ENCODE measurements at places on chromosomes 5 and 9. TPM values are rescaled to one million over a fixed set of nuclear protein-coding genes. Genes with fewer than 3 reads are reported as not detected.

DNA sequence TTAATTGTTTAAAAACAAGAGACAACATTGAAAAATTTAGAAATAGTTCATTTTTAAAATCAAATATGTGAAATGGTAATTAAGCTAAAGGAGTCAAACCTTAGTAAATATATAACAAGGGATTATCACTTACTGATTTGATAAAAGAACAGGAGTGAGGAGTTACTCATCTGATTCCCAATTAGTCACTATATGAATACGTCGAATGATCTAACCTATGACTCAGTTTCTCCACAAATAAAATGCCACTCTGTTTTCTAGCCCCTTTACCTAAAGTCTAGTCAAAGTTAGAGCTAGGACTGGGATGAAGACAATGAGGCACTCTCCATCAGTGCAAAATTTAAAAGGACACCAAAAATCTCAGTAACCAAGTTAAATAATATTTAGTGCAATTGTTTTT lies 70.4 kb upstream of the RASEF start:
- no peak overlapping the region for H3K4me3 ChIP-seq
- H3K27ac ChIP-seq: no peak overlapping the region

DNA sequence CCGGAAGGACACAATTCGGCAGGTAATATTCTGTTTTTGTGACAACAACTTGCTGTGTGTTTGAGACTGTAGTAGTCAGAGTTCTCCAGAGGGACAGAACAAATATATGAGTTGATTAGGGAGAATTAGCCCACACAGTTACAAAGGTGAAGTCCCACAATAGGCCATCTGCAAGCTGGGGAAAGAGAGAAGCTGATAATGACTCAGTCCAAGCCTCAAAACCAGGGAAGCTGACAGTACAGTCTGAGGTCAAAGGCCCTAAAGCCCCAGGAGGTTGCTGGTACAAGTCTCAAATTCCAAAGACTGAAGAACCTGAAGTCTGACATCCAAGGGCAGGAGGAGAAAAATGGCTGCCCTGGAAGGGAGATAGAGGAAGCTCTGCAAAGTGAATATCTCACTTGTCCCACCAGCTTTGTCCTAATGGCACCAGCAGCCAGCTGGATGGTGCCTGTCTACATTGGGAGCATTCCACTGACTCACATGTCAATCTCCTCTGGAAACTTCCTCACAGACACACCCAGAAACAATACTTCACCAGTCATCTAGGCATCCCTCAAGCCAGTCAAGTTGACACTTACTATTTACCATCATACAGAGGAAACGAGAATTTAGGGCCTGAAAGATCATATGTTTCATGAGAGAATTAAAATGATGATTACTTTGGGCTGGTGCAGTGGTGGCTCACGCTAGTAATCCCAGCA lies 36.3 kb upstream of the CTXN3 start:
- H3K27me3 ChIP-seq: no peaks in the 10 kb centered on the region
- no peaks in the 10 kb centered on the region for H3K36me3 ChIP-seq
- H3K4me1 ChIP-seq: no peaks in the 10 kb centered on the region
- H3K27ac ChIP-seq: no peak overlapping the region

- H3K4me3 ChIP-seq: no peak overlapping the region
- H3K36me3 ChIP-seq: no peaks in the 10 kb centered on the region
- H3K4me1 ChIP-seq: no peaks in the 10 kb centered on the region
- no peak for DNase-seq
- no peak overlapping the region for H3K27ac ChIP-seq
These were observed 136.7 kb upstream of the PJA2 start for GRCh38 chr5:109546461-109546860.

DNA sequence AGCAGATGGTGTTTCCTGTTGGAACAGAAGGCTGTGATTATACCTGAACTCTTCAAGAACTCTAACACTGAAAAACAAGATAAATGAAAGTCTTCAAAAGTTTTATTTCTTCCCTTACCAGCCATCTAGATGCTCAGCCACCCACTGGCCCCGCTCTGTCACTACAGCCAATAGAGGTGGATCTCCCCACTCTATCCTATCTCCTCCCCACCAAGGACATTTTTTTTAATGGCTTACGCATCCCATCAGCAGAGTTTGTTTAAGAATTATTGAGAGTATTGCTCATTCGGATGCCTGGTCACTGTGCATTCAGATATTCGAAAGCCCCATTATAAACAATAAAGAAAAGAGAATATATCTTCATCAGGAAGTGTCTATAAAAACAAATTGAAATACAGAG lies 159.4 kb downstream of the RASEF start:
- DNase-seq: no peak
- no peaks in the 10 kb centered on the region for H3K4me1 ChIP-seq
- H3K4me3 ChIP-seq: no peak overlapping the region
- H3K27me3 ChIP-seq: no peaks in the 10 kb centered on the region

DNA sequence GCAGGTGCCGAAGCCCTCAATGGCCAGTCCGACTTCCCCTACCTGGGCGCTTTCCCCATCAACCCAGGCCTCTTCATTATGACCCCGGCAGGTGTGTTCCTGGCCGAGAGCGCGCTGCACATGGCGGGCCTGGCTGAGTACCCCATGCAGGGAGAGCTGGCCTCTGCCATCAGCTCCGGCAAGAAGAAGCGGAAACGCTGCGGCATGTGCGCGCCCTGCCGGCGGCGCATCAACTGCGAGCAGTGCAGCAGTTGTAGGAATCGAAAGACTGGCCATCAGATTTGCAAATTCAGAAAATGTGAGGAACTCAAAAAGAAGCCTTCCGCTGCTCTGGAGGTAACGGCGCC lies 32.9 kb downstream of the CXXC5 start:
- DNase-seq: no peak
- no peak overlapping the region for H3K4me3 ChIP-seq
- H3K36me3 ChIP-seq: peaks cover 18% of the 10 kb centered on the region
- H3K27me3 ChIP-seq: no peaks in the 10 kb centered on the region

DNA sequence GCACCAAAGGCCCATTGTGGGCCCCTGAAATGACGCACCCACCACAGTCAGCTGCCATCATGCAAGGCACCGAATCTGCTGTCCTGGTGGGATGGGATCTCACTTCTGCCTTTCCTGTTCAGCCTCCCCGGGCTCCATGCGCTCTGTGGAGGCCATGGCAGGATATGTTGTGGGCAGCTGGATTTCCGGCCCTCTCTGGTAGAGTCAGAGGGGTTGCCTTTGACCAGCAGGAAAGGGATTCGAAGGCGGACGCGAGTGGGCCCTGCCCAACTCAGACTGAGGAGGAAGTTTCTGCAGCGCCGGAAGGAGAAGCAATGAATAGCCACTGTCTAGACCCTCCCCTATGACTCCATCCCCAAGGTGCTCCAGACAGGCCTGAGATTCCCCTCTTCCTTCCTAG lies 35.5 kb downstream of the GADD45G start:
- no peak overlapping the region for H3K27ac ChIP-seq
- no peaks in the 10 kb centered on the region for H3K4me1 ChIP-seq
- no peaks in the 10 kb centered on the region for H3K36me3 ChIP-seq
- no peak overlapping the region for H3K4me3 ChIP-seq
- no peak for DNase-seq

ZNF618 gene
- total RNA-seq: 0.06 TPM

GRXCR2 gene
- total RNA-seq: not detected

- H3K27ac ChIP-seq: no peak overlapping the region
- no peak for DNase-seq
- no peak overlapping the region for H3K4me3 ChIP-seq
- no peaks in the 10 kb centered on the region for H3K4me1 ChIP-seq
These were observed 22.6 kb downstream of the TMEM267 start for GRCh38 chr5:43461066-43461465.

DNA sequence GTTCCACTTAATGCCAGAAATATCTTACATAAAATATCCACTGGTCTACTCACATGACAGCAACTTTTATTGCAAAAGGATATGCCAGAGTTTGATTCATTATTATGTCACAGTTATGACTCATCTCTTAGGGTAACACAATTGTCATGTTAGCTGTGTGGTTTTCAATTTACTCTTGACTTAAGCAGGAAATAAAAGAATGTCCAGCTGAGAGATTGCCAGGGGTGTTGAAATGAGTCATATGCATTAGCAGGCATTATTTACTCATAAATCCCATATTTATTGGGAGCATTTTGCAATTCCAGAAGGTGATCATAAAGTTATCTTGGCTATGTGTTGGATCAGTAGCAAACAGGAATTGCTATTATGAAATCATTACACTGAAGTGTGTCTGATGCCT lies 1164.6 kb upstream of the CDH18 start:
- no peak for DNase-seq
- H3K27ac ChIP-seq: no peak overlapping the region
- no peak overlapping the region for H3K4me3 ChIP-seq
- no peaks in the 10 kb centered on the region for H3K4me1 ChIP-seq

- H3K27ac ChIP-seq: no peak overlapping the region
- H3K27me3 ChIP-seq: no peaks in the 10 kb centered on the region
- H3K4me3 ChIP-seq: no peak overlapping the region
- H3K4me1 ChIP-seq: peaks cover 14% of the 10 kb centered on the region
- DNase-seq: no peak
- no peaks in the 10 kb centered on the region for H3K36me3 ChIP-seq
These were observed 15.0 kb downstream of the ECM2 start for GRCh38 chr9:92520837-92521236.

TTC23L gene
- 1.4 TPM for total RNA-seq

DNA sequence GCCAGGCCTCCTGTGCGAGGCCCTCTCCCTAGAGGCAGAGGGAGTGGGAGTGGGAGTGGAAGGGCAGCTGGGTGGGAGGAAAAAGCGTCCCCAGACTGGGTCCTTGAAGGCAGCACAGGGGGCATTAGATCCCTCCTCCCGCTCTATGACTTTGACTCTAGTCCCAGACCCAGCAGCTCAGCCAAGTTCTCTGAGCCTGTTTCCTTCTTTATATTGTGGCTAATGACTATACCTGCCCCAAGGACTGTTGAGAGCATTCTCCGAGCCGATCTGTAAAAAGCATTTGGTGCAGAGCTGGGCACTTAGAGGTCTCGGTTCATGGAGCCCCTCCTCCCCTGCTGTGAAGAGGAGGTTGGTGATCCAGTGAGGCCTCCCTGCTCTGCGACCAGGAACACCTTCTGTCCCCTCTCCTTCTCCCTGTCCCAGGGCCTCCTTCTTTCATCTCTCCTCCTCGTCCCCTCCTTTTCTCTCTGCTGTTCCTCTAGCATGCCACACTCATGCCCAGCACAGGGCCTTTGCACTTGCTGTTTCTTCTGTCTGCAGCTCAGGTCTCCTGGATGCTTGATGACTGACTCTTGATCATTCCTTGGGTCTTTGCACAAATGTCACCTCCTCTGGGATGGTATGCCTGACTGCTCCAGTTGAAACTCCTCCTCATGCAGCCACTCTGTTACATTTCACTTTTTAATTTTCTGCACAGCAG lies 23.4 kb upstream of the PSD2 start:
- H3K36me3 ChIP-seq: no peaks in the 10 kb centered on the region
- H3K4me3 ChIP-seq: no peak overlapping the region
- H3K4me1 ChIP-seq: peaks cover 48% of the 10 kb centered on the region
- no peaks in the 10 kb centered on the region for H3K27me3 ChIP-seq
- no peak for DNase-seq

DNA sequence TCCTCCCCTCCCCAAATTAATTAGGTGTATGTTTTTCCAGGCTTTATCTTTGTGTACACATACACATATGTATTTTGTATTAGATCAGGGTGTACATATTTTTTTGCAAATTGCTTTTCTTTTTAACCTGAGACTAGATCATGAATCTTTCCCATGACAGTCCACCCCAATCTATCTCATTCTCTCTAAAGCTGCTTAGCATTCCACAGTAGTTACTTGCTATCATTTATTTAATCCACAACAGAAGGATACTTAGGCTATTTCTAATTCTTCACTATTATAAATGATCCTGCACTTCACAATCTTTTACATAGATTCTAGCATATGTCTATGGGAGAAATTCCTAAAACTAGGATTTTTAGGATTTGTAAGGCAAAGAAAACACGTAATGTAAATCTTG lies 43.9 kb downstream of the SH3RF2 start:
- peaks cover 88% of the 10 kb centered on the region for H3K4me1 ChIP-seq
- H3K27me3 ChIP-seq: no peaks in the 10 kb centered on the region
- no peaks in the 10 kb centered on the region for H3K36me3 ChIP-seq
- no peak overlapping the region for H3K4me3 ChIP-seq

DNA sequence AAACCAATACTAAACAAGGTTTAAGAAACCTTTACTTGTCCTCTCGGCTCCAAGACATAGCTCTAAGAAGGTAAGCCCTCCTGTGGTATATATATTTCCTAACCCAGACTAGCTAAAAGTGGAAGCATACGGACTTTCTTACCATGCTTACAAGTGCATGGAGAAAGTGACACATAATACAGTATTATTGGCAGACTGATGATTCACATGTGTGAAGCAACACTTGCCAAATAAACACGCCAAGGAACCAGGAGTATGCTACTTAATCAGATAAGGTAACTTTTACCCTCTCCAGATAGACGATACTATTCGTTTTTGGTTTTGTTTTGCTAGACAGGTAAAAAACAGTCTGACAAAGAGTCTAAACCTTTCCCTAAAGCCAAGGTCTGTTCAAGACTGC lies 264.1 kb downstream of the MLLT3 start:
- no peaks in the 10 kb centered on the region for H3K36me3 ChIP-seq
- no peak overlapping the region for H3K4me3 ChIP-seq
- no peaks in the 10 kb centered on the region for H3K27me3 ChIP-seq
- DNase-seq: no peak
- no peak overlapping the region for H3K27ac ChIP-seq

DNA sequence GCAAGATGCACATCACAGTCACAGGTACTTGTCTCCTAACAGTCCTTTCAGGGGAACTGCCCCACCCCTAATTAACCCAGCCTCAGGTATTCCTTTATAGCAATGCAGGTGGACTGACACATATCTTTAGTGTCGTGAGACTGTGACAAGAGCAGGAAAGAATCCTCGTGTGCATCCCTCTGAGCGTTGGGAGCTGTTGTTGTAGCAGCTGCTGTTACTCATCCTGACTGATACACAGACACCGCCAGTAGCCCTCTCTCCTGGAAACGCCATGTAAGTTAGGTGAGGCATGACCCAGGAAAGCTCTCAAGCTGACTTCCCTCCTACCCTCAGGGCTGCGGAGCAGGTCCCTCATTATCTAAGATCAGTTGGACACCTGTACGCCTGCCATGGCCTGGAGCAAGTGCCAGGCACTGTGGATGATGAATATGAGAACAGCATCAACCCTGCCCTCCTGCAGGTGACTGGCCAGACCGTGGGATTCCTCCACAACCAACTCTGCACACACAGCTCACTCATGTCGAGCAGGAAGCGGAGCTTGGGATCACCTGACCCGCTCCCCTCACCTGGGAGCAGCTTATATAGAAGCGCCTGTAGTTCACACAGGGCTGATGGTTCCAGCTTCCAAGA lies 10.2 kb upstream of the LCN15 start:
- no peak overlapping the region for H3K4me3 ChIP-seq
- no peaks in the 10 kb centered on the region for H3K36me3 ChIP-seq
- peaks cover 32% of the 10 kb centered on the region for H3K4me1 ChIP-seq
- no peaks in the 10 kb centered on the region for H3K27me3 ChIP-seq

GRCh38 chr5:141605523-141606277 lies 13.1 kb downstream of the DIAPH1 start:
- peak overlapping the region; percentile 32 for H3K27ac ChIP-seq
- H3K4me3 ChIP-seq: no peak overlapping the region
- H3K27me3 ChIP-seq: no peaks in the 10 kb centered on the region
- DNase-seq: no peak

GRCh38 chr5:91293131-91293530 lies 90.0 kb downstream of the ARRDC3 start:
- no peaks in the 10 kb centered on the region for H3K36me3 ChIP-seq
- H3K27me3 ChIP-seq: no peaks in the 10 kb centered on the region
- no peak overlapping the region for H3K27ac ChIP-seq
- no peaks in the 10 kb centered on the region for H3K4me1 ChIP-seq

TMEM161B gene
- 15.0 TPM for total RNA-seq

- DNase-seq: no peak
- H3K27ac ChIP-seq: no peak overlapping the region
- H3K36me3 ChIP-seq: no peaks in the 10 kb centered on the region
- H3K4me1 ChIP-seq: no peaks in the 10 kb centered on the region
- no peak overlapping the region for H3K4me3 ChIP-seq
These were observed 52.5 kb upstream of the IL7R start for GRCh38 chr5:35804201-35804653.

HTR4 gene
- total RNA-seq: not detected

Data from HepG2 (cell line).